ENCODE measurements at places on chromosomes 11 and 22.
A peak's percentile ranks its signal among the peaks of the same experiment; 100 is the strongest.

- no peak for DNase-seq
Measured at GRCh38 chr22:49297871-49298721, 529.6 kb downstream of the BRD1 start.

DNA sequence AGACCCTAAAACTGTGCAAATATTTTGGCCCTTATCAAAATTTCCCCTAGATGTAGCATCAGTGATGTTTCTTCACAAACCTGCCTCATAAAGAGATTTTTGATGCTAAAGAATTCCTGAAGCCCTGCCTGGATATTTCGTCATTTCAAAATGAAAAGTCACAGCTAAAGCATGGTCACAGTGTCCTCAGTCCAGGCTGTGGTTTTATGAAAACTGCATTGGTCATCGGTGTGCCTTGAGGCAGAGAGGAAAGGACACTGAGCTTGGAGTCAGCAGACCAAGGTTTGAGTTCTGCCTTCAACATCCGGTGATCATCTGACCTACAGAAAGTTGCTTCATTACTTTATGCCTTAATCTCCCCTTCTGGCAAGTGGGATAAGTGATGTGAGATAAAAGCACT lies 34.8 kb upstream of the ALKBH3 start:
- no peak for DNase-seq

GRCh38 chr11:84594602-84595001 lies 1032.5 kb downstream of the DLG2 start:
- peak; percentile 1 for DNase-seq

DNA sequence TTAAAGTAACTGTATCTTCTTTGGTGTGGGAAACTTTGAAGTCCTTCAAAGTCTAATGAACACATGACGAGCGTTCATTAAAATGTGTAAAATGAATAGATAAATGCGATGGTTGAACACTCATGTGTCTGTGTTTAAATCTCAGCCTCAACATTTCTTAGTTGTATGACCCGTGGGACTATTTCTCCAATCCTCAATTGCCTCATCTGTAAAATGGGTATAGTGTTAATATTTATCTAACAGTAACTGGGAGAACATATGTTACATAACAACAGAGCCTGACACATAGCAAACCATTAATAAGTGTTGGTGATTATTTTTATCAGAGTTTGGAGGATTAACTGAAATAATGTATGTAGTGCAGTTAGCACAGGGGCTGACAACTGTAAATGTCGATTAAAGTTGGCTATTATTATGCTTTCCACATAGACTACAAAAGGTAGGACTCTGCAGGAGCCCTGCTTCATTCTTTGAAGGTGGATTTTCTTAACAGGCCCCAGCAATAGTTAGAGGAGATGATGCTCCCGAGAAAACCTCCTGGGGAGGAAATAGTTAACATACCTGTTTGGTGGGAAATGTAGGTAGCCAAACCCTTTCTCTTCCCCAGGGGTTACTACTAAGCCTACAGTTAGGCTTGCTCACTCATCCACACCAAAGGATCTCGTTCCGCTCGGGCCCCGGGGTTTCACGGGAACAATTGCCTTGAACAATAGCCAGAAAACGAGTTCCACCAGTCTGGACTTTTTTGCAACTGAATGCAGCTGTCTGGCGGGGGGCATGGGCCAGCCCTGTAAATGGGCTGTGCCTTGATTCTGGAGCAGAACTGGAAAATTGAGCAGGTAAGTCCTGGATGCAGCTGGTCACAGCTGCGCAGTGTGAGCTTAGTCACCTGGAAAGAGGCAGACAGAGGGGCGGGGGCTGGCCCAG lies 133.4 kb downstream of the DBX1 start:
- DNase-seq: no peak

DNA sequence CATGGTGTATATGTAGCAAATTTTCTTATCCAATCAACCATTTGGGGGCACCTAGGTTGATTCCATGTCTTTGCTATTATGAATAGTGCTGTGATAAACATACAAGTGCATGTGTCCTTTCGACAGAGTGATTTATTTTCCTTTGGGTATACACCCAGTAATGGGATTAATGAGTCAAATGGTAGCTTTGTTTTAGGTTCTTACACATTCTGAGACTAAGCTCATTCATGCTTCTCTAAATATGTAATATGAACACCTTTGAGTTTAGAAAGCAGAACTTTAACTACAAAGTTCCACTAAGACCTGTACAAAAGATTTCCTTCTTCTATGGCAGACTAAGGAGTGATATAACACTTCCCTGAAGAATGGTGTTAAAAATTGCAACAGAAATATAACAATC lies 627.0 kb downstream of the KCNA4 start:
- DNase-seq: no peak

Data from Caki2 (cell line).